Muscle of leg (tissue), 16 donors: ENCODE measurements at places on chromosomes 3 and 15.

- peak; percentile 90 for DNase-seq
These were observed 49.5 kb downstream of the SLC25A26 start for GRCh38 chr3:66270288-66270687.

GRCh38 chr15:59924812-59925522 lies 79.1 kb upstream of the FOXB1 start:
- no peak for DNase-seq

GRCh38 chr3:188673646-188674186 lies 498.1 kb upstream of the TPRG1 start:
- DNase-seq, result peak; percentile 20

DNA sequence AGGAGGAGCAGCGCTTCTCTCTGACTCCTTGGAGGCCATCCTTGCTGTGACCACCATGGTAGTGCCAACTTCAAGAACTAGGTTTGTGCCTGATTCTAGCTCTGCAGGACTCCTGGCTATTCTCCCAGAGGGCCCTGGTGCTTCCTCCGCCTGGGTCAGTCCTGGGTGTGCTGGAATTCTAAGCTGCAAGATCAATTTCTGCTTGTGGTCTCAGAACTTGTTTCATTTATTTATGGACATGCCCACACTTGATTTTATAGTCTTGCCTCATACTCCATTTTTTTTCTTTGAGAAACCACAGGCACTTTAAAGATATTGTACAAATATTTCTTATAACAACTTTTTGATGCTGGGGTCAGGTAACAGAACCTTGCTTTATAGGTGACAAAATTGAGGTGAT lies 87.6 kb downstream of the PDCD6IP start:
- no peak for DNase-seq
